ENCODE measurements at places on chromosomes 5 and 9.

DNA sequence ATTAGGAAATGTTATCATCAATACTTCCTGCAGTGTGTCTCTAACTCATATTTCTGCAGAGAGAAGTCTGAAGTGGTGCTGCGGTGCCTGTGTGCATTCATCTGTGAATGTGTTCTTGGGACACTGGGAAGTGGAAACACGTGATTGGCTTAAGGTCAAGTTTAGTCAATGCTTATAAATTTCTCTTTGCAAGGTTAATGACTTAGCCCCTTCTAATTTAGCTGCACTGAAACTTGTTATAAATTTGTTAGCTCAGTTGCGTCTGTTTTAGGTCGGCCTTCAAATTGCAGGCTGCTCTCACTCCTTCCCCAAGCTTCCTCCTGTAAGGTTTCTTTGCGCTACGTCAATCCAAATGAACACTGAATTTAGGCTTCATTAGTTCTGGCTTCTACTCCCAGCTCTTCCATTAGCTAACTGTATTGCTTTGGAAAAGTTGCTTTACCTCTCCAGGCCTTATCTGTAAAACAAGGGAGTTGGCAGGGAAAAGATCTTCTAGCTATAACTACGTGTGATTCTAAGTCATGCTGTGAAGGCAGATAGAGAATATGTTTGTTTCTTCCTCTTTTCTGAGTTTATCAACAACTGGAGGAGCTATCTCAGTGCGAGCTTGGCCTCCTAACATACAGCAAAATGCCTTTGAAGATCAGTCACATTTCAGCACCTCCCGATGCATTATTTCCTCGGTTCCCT, 341.8 kb downstream of the NFIB start:
- DNase-seq = no peak

DNA sequence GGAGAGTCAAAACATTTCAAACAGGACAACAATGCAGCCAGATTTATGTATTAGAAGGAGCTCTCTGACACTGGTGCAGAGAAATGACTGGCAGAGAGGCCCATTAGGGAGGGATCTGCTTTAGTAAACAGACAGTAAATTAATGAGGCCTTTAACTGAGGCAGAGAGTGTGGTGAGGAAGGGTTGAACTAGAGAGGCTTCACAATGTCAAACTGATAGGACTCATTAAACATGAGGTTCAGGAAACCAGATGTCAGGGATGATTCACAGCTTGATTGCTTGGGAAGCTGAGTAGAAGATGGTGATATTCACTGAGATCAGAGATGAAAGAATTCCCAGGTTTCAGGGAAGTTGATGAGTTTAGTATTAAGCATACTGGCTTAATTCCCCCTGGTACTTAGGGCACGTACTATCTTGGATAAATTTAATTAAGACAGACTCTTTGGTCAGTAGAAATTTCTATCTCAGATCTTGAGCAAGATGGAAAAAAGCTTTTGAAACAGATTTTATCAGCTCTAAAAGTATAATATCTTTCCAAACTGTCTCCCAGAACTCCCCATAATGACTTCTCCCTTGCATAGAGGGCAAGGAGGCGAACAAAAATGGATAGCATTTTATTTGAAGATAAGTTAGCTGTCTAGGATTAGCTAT, 8.6 kb upstream of the MUSK start:
- no peak for DNase-seq

DNA sequence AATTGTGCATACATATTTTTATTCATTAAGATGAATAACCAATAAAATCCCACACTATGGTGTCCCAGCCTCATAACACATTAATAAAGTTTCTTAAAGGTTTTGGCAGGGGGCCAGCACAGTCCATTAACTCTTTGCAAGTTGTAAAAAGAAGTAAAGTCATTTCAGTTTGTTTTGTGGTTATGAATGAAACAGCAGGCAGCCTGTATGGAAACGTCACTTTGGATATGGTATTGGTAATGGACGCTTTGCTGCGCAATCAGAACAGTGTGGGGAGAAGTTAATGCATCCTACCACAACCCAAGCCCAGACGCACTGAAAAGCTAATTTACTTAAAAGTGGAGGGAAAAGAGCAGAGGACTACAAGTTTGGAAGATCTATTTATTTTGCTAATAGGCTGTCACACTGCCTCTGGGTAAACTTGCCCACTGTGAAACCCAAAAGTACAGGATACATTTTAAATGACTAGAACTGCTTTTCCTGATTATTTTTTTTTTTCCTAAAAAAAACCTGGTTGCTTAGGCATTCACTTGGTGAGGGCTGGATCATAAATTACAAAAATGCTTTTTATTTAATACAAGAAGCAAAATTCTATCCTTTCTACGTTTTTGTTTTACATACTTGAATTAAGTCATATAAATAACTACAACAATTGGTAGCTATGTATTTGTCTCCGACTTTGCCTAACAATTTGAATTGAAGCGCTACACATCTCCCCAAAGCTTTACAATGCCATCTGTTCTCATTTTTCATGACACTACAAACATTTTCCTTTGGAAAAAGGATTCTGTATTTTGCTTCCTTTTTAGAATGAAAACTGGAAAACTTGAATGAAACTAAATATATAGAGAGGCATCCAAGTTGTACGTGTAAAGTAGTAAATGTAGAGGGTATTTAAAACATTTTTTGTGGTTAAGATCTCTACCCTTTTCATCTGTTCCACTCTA, 104.3 kb downstream of the NFIB start:
- no peak for DNase-seq

DNA sequence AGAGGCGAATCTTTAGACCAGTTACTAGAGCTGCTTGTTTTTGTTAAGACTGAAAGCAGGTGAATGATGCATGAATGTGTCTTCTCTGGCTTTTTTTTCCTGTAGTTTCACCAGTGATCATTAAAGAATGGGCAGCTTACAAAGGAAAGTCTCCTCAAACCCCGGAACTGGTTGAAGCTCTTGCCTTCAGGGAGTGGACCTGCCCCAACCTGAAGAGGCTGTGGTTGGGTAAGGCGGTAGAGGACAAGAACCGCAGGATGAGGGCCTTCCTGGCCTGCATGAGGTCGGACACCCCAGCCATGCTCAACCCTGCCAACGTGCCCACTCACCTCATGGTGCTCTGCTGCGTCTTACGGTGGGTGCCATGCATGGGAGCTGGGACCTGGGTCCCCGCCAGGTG, 33.3 kb upstream of the PHF2 start:
- DNase-seq = no peak

DNA sequence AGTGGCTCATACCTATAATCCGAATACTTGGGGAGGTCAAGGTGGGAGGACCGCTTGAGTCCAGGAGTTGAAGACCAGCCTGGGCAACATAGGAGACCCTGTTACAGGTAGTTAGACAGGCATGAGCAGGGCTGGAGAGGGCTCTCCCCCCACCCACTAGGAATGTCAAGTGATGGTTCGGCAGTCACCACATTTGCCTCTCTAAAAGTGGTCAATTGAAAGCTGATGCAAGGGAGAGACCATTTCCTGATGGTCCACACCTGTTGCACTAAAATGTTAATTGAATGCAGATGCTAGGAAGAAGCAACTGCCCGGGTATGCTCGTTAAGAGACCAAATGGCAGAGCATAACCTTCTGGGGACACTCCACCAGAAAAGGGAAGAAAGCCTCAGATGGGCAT, 82.7 kb downstream of the SFXN1 start:
- no peak for DNase-seq

GRCh38 chr5:56314529-56314928, 81.4 kb upstream of the ANKRD55 start:
- DNase-seq = peak; percentile 30

- DNase-seq = no peak
These were observed 277.6 kb downstream of the TMEM38B start for GRCh38 chr9:105971986-105972385.

- no peak for DNase-seq
These were observed 339.2 kb downstream of the MED10 start for GRCh38 chr5:6039111-6039510.

GRCh38 chr5:76384189-76384588, 18.9 kb upstream of the IQGAP2 start:
- no peak for DNase-seq

GRCh38 chr9:99916650-99917049, 10.2 kb downstream of the STX17 start:
- no peak for DNase-seq

DNA sequence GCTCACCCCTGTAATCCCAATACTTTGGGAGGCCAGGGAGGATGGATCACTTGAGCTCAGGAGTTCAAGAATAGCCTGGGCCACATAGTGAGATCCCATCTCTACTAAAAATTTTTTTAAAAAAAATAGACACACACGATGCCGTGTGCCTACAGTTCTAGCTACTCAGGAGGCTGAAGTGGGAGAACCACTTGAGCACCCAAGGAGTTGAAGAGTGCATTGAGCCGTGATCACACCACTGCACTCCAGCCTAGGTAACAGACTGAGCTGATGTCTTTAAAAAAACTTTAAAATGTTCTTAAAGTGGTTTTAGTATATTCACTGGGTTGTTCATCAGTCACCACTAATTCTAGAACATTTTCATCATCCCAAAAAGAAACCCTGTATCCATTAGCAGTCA, 51.9 kb upstream of the RNF38 start:
- DNase-seq = no peak

DNA sequence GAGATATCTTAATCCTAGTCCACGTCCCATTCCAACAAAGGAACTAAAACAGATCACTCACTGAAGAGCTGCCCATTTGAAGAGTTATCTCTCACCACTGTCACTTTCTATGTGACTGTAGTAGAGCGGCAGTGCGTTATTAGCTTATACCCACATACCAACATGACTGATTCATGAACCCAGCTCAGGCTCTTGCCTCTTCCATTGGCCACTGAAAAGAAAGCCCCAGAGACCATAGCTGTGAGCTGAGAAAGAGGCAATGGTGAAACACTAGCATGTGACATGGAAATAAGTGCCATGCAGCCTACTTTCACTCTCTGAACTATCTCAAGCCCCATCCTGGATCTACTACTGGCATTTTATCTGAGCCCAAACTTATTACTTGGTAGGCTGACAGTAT, 151.7 kb upstream of the MOCS2 start:
- DNase-seq = no peak

GRCh38 chr9:76658510-76659231, 105.6 kb upstream of the PCA3 start:
- DNase-seq = no peak

DNA sequence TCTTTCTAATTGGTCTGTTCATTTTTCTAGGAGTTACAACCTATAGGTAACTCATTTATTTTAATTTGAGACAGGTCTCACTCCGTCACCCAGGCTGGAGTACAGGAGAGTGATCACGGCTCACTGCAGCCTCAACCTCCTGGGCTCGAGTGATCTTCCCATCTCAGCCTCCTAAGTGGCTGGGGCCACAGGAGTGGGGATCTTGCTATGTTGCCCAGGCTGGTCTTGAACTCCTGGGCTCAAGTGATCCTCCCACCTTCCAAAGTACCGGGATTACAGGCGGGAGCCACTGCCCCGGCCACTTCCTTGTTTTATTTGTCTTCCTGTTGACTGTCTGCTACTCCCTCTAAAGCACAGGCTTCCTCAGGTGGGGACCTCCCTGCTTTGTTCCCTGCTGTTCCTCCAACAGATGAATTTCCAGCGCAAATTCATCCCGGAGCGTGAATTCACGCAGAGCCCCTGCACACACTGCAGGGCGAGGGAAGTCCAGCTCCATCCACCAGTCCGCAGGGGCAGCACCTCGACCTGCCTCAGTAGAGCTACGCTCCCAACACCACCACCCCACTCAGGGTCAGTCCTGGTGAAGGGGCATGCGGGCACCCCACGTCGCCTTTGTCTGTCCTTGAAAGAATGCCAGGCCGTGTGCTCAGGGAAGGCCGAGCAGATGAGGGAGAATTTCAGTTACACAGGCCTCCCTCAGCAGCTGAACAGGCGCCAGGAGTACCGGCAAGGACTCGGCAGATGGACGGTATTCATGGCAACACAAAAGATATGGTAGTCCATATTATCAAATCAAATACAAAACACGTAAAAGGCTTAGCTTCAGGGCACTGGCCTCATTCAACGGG, 6.3 kb downstream of the QSOX2 start:
- no peak for DNase-seq

GRCh38 chr9:94157050-94157801, 73.0 kb downstream of the PTPDC1 start:
- DNase-seq = no peak

- no peak for DNase-seq
These were observed 71.5 kb downstream of the FREM1 start for GRCh38 chr9:14838701-14839100.

DNA sequence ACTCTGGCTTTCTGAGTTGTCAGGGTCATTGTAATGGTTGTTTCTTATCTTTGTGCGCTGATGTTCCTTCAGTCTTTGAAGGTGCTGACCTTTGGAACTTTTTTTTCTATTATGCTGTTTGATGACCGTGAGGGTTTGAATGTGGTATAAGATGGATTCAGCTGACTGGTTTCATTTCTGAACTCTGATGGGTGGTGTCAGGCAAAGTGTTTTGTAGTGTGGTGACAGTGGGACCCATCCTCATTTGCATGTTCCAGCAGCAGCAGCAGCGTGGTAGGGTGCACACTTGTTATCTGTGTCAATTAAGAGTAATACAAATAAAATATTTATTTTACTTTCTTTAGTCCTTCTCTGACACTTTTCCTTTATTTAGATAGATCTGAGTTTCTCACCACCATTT, 227.7 kb upstream of the PRR16 start:
- DNase-seq = no peak

Data from activated B cell treated with CpG ODN at 0.5 μM for 24 hours (primary cell).